Activated CD4-positive, alpha-beta T cell treated with anti-CD3 and anti-CD28 coated beads, Interleukin-2, amount 50 U/mL, for 4 hours (primary cell): ENCODE measurements at places on chromosomes 13 and 19.

DNA sequence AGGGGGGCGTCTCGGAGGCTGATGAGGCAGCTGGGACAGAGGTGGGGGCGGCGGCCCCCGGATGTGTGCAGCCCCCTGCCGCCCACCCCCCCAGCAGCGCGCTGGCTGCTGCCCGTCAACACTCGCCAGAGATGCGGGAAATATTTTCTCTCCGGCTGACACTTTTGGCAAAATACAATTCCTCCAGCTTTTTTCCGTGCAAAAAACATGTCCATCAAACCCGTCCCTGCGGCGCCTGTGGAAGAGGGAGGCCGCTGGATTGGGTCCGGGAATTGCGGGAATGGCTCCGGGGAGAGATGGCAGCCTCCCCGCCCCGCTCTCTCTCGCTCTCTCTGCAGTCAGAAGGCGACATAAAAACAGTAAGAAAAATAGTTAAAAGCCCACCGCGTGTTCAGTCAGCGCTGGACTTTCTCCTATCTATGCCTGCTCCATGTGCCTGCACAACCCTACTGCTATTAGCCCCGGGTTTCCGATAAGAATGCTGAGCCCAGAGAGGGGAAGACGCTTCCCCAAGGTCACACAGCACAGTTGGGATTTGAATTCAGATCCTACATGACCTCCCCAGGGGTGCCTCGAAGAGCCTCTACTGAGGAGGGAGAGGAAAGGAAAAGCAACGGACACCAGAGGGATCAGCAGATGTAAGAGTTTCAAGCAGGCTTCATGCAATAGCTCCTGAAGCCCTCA lies 23.2 kb downstream of the ZNRF4 start:
- DNase-seq, result no peak

DNA sequence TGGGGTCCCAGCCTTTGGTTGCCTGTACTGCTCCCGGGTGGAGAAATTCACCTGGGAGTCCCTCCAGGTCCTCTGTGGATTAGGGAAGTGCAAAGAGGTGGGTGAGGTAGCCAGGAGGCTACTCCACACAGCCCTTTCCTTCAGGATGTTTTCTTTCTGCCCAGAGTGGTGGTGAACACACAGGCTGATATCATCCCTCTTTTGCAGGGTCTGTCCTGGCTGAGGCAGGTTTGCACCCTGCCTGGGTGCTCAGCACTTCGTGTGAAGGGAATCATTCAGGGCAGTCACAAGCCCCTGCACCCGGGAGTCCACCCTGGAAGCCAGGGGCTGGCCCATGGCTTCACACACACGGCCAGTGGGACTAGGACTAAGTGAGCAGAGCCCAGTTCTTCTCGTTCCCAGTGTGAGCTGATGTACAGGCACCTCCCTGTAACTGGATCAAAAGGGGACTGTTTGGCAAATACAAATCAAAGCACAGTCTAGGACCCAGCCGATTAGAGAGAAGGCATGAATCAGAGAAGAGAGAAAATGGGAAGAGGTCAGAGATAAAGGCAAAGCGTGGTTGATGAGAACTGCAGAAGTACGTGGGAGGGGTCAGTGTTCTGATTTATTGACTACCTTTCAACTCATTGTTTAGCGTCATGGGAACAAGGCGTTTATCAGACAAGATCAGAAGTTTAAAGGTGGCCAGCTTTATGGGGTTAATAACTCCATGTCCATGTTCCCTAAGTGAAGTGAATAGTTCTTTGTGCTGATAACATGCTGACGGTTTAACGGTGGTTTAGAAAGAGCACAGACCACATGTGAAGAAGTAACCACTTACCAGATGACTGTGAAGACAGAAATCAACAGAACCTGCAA lies 30.4 kb upstream of the SPATA13 start:
- no peak for DNase-seq

DNA sequence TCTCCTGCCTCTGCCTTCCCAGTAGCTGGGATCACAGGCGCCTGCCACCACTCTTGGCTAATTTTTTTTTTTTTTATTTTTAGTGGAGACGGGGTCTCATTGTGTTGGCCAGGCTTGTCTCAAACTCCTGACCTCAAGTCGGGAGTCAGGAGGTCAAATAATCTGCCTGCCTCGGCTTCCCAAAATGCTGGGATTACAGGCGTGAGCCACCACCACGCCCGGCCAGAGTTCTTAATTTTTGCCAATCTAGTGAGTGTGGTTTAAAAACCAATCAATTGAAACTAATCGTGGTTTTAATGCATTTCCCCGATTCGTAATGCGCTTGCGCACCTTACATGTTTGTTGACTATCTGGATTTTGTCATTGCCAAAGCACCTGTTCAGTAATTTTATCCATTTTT lies 37.0 kb downstream of the SKA3 start:
- DNase-seq, result no peak

DNA sequence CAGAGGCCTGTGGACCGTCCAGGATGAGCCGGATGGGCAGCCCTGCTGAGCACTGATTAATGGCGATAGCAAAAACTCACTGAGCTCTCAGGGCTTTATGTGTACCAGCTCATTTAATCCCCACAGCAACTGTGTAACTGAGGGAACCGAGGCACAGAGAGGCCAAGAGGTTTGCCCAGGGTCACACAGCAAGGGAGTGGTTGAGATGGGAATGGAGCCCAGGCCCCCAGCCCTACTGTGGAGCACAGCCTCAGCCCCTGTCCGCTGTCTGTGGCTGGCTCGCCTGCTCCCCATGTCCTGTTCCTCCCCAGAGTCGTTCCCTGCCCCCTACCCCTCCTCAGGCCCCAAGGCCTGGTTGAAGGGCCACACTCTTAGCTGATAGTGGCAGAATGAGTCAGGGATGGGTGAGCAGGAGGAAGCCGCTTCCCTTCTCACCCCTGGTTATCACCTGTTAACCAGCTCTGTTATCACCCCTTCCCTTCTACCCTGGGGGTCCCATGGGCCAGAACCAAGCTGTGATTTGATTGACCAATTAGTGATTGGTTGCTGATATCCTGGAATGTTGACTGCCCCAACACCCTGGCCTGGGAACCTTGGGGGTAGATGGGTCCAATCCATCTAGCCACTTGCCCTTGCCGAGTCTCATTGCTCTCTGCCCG lies 21.2 kb downstream of the CAPN12 start:
- DNase-seq, result no peak

- DNase-seq, result no peak
These were observed 44.7 kb downstream of the COL4A2 start for GRCh38 chr13:110351636-110352420.

- DNase-seq, result no peak
These were observed 1761.5 kb downstream of the PCDH9 start for GRCh38 chr13:65468628-65469027.

- no peak for DNase-seq
These were observed 204.1 kb downstream of the KATNAL1 start for GRCh38 chr13:30103161-30103840.

GRCh38 chr19:35612559-35613321 lies at the start of gene HAUS5:
Gene HAUS5 (plus strand): TSS chr19:35612735. CDS start chr19:35612795, 60 bp downstream.
- DNase-seq, result peak; percentile 92

GRCh38 chr13:79679334-79679733 lies 198.4 kb downstream of the NDFIP2 start:
- no peak for DNase-seq

GRCh38 chr13:36548129-36548528 lies 115.8 kb downstream of the CCNA1 start:
- no peak for DNase-seq

DNA sequence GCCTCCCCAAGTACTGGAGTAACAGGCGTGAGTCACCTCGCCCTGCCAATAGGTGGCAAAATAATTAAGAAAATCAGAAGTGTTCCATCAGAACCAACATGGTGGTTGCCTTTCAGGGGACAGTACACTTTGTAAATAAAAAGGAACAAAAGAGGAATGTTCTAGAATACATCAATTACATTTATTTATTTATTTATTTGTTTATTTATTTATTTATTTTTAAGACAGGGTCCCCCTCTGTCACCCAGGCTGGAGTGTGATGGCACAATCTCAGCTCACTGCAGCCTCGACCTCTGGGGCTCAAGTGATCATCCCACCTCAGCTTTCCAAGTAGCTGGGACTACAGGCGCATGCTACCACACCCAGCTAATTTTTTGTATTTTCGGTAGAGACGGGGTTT lies 12.9 kb upstream of the TYROBP start:
- no peak for DNase-seq

DNA sequence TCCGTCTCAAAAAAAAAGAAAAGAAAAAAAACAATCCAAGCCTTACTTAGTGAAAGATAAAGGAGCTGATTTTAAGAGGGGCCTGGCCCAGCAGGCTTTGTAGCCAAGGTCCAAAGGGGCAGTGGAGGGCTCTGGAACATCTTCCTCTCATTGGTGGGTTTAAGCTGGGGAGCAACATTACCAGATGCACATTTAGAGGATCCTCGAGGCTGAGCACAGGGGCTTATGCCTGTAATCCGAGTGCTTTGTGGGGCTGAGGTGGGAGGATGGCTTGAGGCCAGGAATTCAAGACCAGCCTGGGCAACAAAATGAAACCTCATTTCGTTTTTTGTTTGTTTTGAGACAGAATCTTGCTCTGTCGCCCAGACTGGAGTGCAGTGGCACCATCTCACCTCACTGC lies 8.0 kb upstream of the TMEM160 start:
- DNase-seq, result no peak

- no peak for DNase-seq
These were observed 109.8 kb downstream of the EFNB2 start for GRCh38 chr13:106425661-106426060.

DNA sequence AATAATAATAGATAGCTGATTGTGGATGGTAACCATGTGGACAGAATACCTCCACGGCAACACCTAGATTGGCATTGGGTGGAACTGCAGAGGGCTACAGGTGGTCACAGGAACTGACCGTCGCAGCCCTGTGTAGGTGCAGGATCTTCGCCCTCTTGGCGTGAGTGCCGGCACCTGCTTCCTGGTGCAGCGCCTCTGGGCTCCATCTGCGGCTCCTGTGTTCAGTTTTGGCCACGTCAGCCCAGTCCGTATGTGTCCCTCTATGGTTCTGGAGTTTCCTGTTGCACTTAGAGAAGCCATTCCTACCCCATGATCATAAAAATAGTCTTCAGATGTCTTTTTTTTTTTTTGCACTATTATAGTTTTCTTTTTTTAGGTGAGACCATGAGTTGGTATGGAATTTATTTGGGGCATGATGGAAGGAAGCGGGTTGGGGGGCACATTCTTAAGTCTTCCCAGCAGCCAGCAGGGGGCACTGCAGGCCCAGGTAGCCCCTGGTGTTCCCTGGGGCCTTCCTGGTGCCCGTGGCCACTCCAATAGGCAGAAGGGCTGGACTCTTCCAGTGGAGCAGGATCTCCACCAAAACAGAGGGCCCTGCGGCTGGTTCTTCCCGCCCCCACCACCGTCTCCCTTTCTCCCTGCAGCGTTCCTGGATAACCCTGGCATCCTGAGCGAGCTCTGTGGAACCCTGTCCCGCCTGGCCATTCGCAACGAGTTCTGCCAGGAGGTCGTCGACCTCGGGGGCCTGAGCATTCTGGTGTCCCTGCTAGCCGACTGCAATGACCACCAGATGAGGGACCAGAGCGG lies 10.1 kb upstream of the SLC25A42 start:
- peak; percentile 45 for DNase-seq

DNA sequence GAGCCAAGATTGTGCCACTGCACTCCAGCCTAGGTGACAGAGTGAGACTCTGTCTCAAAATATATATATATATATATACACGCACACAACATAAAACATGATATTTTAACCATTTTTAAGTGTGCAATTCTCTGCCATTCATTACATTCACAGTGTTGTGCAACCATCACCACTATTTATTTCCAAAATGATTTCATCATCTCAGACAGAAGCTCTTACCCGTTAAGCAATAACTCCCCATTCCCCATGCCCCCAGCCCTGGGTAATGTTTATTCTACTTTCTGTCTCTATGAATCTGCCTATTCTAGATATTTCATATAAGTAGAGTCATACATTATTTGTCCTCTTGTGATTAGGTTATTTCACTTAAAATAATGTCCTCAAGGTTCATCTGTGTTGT lies 20.3 kb downstream of the WDR88 start:
- DNase-seq, result no peak

- no peak for DNase-seq
These were observed 13.0 kb downstream of the TFDP1 start for GRCh38 chr13:113597391-113598080.

- DNase-seq, result no peak
These were observed 59.4 kb downstream of the SLC10A2 start for GRCh38 chr13:103006641-103007426.

DNA sequence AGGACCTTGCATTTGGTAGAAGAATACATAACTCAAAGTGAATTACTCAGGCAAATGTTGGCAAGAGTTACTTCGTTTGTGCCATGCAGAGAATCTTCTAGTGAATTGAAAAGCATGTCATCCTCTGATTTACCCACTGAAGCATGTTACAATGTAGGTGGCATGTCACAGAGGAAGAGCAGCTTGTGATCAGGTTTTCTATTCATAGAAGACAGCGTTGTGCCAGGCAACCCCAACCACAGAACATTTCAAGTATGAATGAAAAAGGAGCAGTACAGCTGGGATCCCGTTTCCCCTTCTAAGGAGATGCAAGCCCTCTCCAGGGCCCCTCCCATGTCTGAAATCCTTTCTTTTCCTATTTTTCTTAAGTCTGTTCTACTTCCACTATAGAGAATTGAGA lies 6.0 kb upstream of the KATNAL1 start:
- DNase-seq, result no peak

DNA sequence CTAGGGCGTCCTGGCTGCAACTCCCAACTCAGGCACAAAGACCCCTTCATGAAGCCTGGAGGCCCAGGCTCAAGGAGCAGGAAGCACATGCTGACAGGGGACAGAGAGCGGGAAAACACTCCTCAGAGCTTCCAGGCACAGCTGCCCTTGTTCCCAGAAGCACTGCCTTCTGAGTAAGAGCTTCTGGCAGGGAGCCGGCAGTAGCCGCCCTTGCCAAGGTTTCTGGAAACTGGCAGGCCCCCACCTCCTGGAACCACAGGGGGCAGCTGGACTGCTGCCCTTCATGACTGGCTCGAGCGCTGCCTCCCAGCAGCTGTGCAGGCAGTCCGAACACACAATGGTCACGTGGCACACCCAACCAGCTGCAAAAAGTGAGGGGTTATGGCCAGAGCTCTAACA lies 33.6 kb upstream of the EPHX3 start:
- no peak for DNase-seq

DNA sequence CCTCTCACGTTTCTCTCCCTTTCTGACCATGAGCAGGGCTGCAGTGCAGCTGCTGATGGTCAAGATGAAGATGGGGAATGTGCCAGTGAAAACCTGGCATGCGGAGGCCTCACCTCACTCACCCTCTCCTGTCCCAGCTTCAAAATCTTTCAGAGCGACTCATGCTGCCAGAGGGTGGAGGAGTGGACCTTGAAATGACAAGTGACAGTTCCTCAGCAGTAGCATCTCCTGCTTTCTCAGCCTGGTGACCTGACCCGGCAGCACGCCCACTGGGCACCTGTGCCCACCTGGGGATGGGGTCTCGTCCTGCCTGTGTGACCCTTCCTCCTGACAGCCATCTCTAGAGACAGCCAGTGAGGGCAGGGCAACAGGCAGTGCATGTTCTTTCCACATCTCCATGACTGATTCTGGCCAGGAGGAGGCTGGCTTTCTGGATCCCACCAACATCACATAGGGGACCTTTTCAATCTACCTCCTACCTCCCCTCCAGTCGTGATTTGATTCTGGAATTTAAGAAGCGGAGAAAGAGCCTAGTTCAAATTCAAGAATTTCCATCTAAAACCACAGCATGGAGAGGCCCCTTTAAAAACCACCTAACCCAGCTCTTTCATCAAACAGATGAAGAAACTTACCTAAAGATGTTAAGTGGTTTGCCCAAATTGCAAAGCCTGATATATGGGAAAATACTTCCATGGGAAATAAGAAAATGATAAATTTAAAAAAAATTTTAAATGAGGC lies 45.8 kb downstream of the RFX2 start:
- no peak for DNase-seq
